ENCODE measurements at places on chromosomes 7 and 10. TPM values are rescaled to one million over a fixed set of nuclear protein-coding genes. Genes with fewer than 3 reads are reported as not detected.

DNA sequence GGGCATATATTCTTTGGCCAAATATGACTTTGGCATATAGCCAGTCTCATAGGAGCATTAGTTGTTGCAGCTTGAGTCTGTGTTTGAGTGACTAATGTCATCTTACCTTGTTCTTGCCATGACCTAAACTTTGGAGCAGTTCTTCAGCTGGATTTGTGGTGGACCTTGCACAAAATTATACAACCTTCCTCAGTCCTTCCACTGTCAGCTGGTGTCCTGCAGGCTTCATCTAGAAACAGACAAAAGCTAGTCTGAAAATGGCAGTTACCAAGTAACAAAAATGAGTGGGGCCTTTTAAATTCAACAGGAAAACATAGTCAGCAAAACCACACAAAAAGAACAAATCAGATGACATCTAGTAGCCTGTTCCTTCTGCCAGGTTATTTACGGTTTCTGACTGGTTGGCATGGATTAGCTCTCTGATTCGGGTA, 59.5 kb upstream of the HECTD2 start:
- no peak overlapping the region for H3K4me3 ChIP-seq
- H3K27me3 ChIP-seq: no peaks in the 10 kb centered on the region
- H3K4me1 ChIP-seq: no peaks in the 10 kb centered on the region
- no peak overlapping the region for H3K27ac ChIP-seq
- no peaks in the 10 kb centered on the region for H3K36me3 ChIP-seq

DNA sequence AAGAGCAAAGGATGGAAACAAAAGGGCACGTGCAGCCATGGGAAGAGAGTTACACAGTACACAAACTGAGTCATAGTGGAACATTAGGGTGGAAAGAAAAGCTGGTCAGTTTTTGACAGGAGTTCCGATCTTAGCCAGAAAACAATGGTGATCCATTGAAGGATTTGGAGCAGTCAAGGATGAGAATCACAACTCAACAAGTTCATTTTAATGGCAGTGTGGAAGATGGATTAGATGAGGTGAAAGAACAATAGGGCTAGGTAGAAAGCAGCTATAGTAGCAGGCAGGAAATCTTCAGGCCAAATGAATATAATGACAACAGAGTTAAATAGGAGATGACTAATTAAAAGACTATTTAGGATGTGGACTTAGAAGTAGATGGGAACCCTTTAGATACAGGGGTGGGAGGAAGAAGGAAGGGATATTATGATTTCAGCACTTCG, 136.3 kb downstream of the DOCK4 start:
- no peaks in the 10 kb centered on the region for H3K27me3 ChIP-seq
- H3K27ac ChIP-seq: no peak overlapping the region
- no peak for DNase-seq
- H3K4me3 ChIP-seq: no peak overlapping the region

TBXAS1 gene
- polyA plus RNA-seq: 2.9 TPM

ACSM6 gene
- not detected for polyA plus RNA-seq

ARL5B gene
- polyA plus RNA-seq: 0.98 TPM

DNA sequence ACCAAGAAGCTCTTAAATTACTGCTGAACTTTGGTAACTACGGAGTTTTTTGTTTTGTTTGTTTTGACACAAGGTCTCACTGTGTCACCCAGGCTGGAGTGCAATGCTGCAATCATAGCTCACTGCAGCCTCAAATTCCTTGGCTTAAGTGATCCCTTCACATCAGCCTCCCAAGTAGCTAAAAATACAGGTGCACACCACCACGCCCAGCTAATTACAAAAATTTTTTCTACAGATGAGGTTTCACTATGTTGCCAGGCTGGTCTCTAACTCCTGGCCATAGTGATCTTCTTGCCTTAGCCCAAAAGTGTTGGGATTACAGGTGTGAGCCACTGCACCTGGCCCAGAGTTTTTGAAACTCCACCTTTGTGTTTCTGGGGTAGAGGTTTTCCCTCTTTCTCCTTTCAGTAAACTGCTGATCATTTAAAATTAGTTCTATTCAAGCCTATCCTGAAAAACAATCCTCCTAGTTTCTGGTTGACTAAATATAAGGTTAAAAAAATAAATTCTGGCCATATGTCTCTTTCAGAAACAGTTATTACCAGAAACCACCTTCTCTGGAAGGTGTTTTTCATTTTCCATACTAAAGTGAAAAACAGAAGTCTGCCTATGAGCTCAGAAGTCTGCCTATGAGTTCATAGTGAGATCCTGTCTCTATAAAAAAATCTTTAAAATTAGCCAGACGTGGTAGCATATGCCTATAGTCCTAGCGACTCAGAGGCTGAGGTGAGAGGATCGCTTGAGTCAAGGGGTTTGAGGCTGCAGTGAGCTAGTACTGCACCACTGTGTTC, 63.9 kb downstream of the VOPP1 start:
- no peaks in the 10 kb centered on the region for H3K27me3 ChIP-seq
- H3K27ac ChIP-seq: no peak overlapping the region
- no peaks in the 10 kb centered on the region for H3K36me3 ChIP-seq
- no peak for DNase-seq
- no peaks in the 10 kb centered on the region for H3K4me1 ChIP-seq
- no peak overlapping the region for H3K4me3 ChIP-seq
